ENCODE measurements at places on chromosomes 7 and 10.

DNA sequence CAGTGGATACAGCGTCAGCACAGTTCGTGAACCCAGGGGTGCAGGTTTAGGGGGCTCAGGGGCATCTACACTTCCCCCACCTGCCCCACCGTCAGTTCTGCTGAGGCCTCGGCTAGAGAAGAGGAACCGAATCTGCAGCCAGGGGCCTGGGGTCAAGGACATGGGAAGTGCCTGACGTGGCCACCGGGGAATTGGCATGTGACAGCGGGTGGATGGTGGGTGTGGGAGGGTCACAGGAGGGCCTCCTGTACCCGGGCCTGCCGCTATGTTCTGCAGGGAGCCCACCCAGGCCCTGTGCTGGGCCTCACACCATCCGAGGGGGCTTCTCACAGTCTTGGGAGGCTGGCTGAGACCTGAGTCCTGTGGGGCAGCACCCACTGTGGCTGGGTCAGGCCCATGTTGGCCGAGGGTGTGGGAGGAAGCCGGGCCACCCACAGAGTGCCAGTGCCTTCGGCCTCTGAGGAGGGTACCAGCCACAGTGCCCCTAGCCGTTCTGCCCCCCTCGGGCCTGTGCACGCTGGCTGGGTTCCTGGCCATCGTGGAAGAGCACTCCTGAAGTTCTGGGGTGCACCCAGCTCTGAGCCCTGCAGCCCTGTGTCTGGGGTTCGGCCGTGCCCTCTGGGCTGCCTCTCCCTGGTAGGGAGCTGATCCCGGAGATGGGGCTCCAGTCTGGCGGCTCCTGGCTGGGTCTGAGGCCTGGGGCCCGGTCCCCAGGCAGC lies 5.9 kb downstream of the TTYH3 start:
- DNase-seq: no peak

GRCh38 chr10:47396311-47396717 lies 12.2 kb upstream of the ZNF488 start:
- no peak for DNase-seq

DNA sequence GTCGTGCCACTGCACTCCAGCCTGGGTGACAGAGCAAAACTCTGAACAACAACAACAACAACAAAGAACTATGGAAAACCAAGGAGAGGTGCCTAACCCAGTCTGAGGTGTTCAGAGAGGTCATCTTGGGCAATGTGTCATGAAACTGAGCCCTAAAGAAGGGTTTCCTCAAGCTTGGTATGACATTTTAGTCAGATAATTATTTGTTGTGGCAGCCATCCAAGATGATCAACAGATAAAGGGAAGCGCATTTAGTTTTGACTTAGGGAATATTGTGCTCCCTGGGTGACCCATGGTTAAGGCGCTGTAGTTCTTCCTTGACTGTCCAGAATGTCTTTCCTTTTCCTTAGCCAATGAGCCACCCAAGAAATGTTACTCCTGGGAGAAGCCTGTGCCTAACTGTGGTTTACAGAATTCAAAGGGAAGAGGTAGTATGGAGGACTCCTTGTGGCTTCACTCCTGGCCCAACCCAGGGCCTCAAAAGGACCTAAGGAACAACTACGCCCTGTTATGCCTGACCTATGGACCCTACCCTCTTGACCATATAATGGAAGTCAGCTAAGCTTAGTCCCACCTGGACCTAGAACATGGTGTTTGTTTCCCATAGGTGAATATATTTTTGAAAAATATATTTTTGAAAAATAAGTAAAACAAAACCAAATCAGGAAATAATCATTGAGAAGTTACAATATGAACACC lies 42.4 kb downstream of the TPST1 start:
- no peak for DNase-seq

DNA sequence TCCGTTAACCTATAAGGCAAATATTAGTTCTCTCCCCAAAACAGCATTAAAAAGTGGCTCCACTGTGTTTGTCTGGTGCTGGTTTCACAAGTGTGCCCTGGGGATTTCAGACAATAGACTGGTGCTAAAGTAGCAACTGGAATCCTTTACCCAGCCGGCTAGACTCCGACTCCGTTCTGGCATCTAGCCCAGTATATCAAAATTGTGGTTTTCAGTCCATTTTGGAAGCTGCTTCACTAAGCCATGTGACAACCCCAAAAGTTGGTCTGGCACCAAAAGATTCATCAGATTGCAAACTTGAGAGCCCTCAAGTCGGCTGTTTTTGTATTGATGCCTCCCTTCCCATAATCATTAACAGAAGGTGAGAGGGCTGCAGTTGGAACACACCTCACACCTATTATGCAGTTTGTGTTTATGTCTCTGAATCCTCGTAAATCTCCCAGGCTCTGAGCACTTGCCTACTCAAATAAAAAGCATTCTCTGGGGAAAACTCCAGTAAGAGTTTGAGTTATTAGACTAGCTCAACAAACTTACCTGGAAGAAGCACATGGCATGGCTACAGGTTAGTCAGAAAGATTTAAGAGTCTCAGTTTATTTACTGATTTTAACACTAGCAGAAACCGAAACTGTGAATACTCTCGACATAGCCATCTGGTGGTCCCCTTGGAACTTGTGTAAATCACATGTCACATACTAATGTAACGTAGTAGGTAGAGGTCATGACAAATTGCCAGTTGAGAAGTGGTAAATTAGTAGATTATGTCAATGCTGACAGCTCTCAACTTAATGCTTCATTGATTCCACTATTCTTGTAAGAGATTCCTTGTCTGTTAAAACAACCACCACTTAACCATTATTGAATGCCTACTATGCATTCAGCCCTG lies 14.8 kb upstream of the WNT16 start:
- no peak for DNase-seq

GRCh38 chr10:12400266-12400931 lies 51.1 kb downstream of the CAMK1D start:
- DNase-seq: no peak

DNA sequence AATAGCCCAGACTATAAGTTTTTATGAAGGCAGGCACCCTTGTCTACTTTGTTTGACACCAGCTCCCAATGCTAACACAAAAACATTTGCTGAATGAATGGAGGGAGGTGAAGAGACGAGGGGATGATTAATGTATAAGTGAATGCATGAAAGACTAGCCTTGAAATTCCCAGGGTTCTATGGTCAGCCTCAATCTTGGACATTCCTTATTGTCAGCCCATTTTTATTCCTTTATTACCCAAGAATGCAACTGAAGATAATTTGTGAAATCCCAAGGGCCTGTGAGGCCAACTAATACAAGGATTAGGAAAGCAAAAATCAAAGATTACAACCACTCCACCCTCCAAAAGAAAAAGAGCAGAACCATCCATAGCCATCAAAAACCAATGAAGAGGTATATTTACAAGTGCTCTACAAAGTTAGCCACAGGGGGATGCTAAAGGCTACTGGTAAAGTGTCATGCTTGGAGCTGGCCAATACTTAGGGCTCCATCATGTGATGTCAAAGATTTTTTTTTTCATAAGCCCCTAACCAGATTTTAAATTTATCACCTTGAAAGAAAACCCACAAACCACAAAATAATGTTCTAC lies 40.0 kb upstream of the ASAH2 start:
- DNase-seq: no peak

DNA sequence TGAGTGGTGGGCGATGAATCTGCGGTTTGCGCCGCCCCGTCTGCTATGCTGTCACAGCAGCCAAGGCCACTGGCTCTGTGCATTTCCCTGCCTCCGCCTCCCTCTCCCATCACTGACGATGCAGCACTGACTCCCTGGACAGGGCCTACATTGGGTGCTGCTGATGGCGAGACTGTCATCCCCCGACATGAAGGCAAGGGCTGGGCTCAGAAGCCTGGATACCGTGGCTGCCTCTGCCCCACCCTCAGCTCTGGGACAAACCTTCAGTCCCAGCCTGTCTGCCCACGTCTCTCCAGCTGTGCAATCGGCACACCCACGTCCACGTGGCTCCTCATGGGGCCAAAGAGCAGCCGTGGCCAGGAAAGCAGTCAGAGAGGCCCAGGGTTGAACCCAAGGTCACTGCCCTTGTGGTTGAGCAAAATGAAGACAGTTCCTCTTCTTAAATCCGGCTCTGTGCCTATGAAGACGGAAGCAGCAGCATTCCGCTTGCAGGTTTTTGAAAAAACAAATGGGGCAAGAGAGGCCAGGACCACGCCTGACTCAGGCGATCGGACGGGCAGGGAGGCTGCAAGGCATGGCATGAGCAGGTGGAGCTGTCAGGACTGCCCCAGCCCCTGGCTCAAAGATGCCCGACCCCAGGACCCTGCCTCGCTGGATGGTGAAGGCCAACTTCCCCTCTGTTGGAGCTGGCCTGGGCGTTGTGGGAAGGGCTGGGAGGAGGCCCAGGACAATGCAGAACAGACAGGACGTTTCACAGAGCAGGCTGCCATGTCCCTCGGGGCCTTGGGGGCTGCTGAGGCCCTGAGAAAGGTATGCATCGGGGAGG lies 517.5 kb downstream of the DNAJB6 start:
- no peak for DNase-seq

DNA sequence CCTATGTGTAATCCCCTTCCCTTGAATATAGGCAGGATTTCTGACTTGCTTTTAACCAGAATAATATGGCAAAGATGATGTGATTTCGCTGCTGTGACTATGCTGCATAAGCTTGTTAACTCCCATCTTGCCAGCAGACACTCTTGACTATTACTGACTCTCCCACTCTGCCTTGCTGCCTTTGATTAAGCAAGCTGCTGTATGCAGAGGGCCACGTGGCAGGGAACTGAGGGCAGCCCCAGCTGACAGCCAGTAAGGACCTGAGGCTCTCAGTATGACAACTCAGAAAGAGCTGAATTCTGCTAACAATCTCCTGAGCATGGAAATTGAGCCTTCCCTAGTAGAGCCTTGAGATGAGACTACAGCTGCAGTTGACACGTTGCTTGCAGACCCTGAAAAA lies 279.4 kb upstream of the CACNA2D1 start:
- no peak for DNase-seq

DNA sequence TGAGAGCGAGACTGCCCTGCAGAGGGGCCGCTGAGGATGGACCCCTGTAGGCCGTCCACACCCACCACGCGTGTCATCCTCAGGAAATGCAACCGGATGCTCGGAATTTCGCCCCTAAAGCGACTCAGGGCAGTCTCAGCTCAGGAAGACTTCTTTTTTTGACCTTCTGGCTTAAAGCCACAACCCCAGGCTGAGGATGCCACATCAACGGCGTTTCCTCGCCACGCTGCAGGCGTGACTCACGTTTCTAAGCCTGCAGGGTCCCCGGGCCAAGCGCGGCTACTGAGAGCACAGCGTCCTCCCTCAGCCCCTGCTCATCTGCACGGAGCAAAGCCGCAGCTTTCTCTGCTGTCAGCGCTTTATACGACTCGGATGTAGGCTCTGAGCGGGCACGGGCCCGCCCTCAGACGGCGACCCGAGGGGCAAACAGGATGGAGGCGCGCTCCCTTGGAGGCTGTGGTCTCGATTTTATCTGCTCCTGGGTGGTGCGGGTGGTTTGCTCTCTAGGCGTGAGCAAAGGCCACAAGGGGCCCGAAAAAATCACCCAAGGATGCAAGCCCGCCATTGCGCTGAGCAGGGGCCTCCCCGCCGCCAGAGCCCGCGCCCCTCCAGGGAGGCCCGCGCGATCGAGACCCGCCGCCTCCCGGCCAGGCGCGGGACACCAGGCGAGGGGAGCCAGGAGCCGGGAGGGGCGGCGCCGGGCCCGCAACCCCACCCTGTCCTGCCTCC lies 726 bp upstream of the INSIG1 start:
- DNase-seq: peak; percentile 92

DNA sequence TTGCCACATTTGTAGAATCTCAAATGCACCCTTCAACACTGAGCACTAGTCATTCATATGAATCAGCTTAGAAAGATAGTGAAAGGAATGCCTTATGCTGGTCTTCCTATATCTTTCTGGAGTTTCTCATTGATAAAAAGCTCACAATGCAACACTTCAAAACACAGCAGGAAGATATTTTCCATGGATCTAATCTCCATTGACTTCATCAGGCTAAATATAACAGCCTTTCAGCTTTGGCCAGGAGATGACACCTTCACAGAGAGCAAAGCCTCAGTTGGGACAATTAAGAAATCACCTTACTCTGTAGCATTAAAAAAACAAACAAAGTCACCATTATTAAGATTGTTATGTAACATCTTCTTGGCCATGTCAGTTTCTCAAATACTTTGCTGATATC lies 6.7 kb downstream of the NRP1 start:
- DNase-seq: no peak

DNA sequence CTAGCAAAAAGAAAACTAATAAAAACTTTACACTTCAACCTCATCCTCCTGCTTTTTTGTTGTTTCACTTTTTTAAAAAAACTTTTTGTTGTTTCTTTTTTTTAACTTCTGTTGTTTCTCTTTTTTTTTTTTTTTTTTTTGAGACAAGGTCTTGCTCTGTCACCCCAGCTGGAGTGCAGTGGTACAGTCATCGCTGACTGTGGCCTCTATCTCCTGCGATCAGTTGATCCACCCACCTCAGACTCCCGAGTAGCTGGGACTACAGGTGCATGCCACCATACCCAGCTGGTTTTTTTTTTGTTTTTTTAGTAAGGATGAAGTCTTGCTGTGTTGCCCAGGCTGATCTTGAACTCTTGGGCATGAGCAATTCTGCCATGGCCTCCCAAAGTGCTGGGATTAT lies 58.0 kb upstream of the HELLS start:
- no peak for DNase-seq

DNA sequence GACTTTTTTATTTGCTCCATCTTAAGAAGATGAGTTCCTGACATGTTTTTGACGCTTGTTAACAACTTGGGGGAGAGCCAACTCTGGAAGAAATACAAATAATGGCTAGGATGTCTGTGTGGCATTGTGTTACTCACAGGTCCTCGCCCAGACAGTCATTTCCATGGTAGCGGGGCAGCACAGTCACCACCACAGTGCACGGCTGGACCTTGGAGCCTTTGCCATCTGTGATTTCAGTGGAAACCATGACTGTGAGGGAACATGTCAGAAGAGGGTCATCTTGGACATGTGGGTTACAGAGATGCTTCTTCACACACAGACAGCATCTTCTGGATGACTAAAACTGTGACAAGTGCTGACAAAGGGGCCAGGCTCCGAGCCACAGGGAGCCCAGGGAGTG lies 74.5 kb downstream of the PKD1L1 start:
- no peak for DNase-seq

DNA sequence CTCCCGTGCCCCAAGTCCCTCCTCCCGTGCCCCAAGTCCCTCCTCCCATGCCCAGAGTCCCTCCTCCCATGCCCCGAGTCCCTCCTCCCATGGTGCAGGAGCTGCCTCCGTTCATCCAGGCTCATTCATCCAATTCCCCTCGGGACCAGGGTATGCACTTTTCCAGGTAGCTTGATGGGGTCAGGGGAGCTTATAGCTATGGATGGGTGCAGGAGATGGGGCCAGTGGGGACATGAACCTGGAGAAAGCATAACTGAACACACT lies 201.3 kb downstream of the PTPRN2 start:
- DNase-seq: no peak

DNA sequence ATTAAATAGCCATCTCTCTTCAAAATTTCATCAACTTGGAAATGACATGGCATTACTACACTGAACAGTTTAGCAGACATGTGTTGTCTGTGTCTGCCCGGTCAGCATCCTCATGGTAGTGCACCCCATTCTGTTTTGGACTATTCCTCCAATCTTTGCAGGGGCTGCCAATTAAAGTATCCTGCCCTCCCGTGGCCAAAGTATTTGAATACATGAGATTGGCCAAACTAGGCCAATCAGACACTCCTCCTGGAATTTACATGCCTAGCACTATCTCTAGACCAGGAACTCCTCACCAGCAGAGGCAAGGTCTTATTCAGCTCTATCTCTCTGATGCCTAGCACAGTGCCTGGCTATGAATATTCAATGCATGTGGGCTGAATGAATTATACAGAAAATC lies 4.4 kb downstream of the SHTN1 start:
- no peak for DNase-seq

Data from stimulated activated naive CD4-positive, alpha-beta T cell (primary cell).